ENCODE measurements at places on chromosomes 12 and 14. TPM values are rescaled to one million over a fixed set of nuclear protein-coding genes. Genes with fewer than 3 reads are reported as not detected.

Gene PRICKLE1
- 13.1 TPM for total RNA-seq

Gene TMEM119
- 182 TPM for total RNA-seq

Gene KRT6C
- not detected for total RNA-seq

Gene PLCZ1
- not detected for total RNA-seq

Gene PLBD1
- total RNA-seq = 4.2 TPM

Gene POLE2
- 6.6 TPM for total RNA-seq

Gene PPM1A
- 24.3 TPM for total RNA-seq

Gene TCL1B
- total RNA-seq = not detected

Gene ASB2
- not detected for total RNA-seq

Gene ADAMTS20
- total RNA-seq = not detected

Gene TAS2R14
- 2.1 TPM for total RNA-seq

Gene MDP1
- 16.2 TPM for total RNA-seq
